MG63 (cell line): ENCODE measurements at places on chromosomes 7 and 10.

- peak; percentile 79 for DNase-seq
Measured at GRCh38 chr10:100340948-100341847, 5.8 kb upstream of the SCD start.

- no peak for DNase-seq
Measured at GRCh38 chr7:36712015-36712414, 12.3 kb downstream of the AOAH start.

DNA sequence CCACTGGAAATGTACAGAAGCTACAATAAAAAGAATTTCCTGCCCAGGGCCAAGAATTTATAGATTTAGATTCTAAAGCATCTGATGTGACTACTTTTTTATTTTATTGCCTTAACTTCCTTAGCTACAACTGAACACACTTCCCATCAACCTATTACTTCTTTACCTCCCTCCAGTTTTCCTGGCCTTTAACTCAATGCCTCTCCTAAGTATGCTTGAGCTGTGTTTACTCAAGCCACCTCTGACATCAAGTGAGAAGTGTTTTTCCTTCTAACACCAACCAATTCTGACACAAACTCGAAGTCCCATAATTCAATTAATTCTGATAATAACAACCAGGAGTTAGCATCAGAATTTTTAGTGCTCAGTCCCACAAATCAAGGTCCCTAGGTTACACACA, 170.0 kb downstream of the IMMP2L start:
- DNase-seq = no peak

DNA sequence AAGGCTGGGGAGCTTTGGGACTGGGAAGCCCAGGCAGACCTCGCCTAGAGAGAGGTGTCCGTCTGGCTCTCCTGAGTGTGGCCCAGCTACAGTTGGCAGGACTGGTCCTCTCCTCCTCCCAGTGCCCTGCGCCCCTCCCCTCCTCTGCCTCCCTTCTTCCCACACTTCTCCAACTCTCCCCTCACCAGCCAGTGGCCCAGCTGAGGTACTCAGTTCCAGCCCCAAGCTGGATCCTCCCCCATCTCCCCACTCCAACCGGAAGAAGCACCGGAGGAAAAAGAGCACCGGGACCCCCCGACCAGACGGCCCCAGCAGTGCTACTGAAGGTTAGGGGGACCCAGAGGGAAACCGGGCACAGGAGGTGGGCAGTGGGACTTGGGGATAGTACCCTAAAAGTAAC, 27.7 kb downstream of the GBX1 start:
- no peak for DNase-seq

DNA sequence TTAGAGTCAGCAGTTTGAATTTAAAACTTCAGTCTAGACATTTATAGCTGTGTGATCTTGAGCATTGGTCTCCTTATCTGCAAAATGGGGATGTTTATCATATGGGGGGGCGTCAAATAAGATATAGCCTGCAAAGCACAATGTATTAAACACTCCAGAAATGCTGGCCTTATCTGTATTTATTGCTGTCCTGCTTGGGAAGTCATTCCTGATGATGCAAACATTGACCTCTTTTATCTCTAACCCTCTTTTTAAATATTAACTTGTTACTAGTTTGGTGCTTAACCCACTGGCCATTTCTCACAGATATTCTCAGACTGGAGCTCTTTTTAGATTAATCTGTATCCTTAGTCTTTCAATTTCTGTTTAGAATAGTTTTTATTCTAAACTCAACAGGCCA, 13.2 kb downstream of the MRPS33 start:
- no peak for DNase-seq

DNA sequence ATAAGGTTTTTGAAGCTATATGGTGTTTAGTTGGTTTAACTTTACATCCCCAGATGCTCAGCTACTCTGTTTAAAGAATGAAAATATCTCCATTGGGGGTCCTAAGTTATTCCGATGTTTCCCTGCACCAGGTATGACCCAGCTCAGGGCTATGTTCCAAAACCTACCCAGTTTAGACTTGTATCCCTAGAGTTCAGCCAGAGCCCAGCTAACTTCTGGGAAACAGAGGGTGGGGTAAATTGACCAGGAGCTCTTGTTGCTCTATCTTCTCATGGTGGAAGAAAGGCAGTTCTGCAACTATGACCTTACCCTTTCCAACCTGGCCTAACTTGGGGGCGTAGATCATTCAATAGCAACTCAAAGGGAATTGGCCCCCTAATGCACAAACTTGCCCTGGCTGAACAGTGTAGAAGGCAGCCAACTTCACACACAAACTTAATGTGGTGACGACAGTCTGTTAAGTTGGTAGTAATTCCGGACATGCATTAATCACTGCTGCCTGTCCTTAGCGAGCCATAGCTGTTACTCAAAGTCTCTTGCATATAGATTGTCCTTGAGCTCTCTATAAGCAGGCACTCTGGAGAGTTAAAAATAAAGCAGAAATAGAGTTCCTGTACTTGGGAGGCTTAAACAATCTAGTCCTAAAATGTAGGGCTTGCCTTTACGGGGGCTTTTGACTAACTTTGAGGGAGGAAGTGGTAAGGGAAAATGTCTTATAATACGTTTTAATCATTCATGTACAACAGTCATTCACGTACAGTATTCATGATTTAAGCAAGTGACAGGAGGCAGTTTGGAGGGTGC, 5.3 kb upstream of the ZNRF2 start:
- no peak for DNase-seq

DNA sequence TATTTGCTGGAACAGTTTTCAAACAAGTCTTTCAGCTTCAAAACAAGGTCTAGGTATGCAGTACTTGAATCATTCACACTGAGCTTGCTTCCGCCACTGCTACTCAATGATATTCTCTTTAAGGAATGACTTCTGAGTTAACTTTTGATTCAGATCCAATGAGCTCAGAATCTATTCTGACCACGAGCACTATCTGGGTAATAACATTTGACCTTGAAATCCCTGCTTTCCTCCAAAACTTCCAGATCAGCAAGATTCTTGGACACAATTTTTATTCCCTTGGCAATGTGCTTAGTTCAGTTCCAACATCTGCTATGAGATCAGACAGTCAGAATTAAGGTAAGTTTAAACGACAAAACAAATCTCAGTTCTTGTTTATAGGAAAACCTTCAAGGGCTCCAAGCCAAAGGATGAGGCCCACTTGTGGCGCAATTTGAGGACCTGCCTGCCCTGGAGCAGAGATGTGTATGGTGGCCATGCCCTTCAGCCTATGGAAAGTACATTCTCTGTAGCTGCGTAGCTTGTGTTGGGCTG, 87.2 kb downstream of the RNF216 start:
- peak; percentile 56 for DNase-seq

GRCh38 chr7:69002416-69002815, 595.9 kb upstream of the AUTS2 start:
- DNase-seq = no peak

DNA sequence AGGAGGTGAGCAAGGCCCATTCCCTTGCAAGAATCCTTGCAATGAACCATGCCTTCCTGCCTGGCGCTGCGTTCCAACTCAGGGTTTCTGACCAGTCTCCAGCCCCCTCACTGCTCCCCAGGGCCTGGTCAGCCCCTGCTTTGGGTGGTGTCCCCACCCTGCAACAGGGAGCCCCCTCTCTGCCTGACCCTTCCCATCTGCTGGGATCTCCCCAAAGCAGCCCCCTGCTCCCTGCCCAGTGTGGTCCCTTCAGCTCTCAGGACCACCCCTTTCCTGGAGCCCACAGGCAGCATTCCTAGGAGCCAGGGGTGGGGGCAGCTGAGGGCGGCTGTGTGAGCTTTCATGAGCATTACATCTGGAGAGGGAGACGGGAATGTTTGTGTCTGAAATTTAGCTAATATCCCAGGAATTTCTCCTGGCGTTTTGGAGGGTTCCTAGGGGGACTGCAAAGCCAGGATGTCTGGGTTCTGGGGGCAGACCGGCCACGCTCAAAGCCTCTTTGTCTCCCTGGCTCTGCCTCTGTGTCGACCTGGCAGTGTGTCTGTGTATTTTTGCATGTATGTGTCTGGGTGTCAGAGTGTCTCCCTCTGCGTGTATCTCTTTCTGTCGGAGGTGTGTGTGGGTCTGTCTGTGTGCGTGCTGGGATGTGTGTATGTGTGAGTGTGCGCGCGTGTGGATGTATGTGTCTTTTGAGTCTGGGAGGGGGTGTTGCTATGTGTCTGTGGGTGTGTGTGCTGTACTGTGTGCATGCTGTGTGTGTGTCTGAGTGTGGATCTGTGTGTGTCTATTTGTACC, 300.5 kb upstream of the ZMIZ1 start:
- DNase-seq = no peak

- no peak for DNase-seq
Measured at GRCh38 chr7:87797798-87798403, 78.3 kb downstream of the SLC25A40 start.

GRCh38 chr10:92574548-92575261, 812 bp upstream of the IDE start:
- no peak for DNase-seq

DNA sequence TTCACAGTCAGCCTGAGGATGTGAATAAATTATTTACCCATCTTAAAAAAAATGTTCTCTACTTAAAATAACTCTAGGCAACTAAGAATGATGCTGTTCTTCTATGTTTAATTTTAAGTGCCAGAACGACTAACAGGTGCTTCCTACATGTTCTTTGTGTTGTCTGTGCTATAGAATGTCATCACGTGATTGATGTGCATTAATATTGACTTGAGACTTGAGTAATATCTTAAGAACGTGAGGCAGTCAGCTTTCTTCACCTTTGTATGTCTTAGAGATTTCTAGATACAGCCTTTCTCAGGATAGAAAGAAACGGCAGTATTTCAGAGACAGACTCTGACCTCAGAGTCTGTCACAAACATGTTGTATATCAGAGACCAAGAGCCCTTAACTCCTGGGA, 274.6 kb downstream of the KCND2 start:
- no peak for DNase-seq

GRCh38 chr10:12337453-12338372, 11.6 kb upstream of the CAMK1D start:
- DNase-seq = no peak

DNA sequence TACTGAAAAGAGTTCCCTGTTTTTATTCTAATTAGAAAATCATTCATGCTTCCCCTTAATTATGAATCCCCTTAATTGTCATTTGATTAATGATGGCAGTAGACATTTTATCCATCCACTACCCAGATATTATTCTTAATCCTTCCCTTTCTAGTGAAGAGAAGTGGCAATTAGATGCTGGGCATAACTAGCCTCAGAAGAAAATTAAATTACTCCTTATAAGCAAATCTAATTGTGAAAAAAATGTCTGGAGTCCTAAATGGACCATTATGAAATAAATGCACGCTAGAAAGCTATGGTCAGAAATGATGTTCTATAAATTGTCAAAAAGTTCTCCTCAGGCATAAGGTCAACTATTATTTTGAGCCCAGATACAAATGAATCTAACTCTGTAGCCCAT, 4.5 kb downstream of the ABCB1 start:
- no peak for DNase-seq

DNA sequence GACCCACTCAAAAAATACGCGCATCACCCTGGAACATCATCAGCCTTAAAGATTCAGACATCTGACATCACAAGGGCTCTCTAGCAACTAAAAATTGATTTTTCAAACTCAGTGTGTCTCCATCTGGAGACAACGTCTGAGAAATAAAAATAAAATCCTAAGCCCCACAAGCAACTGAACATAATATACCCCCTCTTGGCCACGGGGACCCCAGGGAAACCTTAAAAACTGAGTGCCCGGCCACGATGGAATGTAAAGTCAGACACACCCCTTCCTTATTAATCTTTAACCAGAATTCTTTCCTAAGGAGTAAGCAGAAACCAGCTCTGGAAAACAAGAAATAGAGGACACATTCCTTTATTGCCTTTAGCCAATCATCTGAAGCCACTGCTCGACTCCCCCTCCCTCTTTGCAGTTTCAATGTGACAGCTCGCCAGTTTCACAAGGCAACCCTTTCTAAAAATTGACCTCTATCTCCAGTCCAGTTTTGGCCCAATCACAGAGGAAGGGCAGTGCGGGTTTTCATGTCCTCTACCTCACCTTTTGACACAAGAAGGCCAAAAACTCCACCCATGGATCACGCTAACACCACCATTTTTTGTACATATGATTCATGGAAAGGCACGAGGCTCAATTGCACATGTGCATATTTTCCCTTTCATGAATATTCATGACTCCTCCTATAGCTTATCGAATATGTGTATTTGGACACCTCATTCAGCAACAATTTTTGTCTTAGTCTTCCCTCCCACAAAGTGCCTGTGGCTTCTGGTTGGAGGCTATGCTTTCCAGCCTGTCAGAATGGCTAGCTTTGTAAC, 24.2 kb downstream of the IFIT3 start:
- DNase-seq = peak; percentile 90

- no peak for DNase-seq
Measured at GRCh38 chr7:155971180-155971770, 159.0 kb upstream of the SHH start.

GRCh38 chr7:135448753-135449152, 61.1 kb downstream of the CNOT4 start:
- DNase-seq = no peak

GRCh38 chr10:103055105-103055504, 137.0 kb downstream of the CNNM2 start:
- DNase-seq = no peak

- peak; percentile 82 for DNase-seq
Measured at GRCh38 chr10:86661161-86662025, 6.9 kb upstream of the LDB3 start.

GRCh38 chr10:120735773-120736371, 115.3 kb upstream of the WDR11 start:
- DNase-seq = no peak

DNA sequence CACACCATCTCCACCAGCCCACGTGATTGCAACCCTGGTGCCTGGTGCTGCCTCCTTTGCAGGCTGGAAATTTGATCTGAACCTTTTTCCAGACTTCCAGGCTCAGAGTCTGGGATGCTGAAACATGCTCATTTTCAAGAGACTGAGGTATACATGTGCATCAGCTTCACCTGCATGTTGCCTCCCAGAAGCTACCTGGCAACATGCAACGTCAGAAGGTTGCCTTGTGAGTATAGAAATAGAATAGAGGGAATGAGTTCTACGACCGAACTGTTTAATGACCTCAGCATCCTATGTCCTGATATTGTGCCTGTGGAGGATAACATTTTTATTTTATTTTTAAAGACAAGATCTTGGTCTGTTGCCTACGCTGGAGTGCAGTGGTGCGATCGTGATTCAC, 1.9 kb upstream of the ZNF212 start:
- DNase-seq = no peak

DNA sequence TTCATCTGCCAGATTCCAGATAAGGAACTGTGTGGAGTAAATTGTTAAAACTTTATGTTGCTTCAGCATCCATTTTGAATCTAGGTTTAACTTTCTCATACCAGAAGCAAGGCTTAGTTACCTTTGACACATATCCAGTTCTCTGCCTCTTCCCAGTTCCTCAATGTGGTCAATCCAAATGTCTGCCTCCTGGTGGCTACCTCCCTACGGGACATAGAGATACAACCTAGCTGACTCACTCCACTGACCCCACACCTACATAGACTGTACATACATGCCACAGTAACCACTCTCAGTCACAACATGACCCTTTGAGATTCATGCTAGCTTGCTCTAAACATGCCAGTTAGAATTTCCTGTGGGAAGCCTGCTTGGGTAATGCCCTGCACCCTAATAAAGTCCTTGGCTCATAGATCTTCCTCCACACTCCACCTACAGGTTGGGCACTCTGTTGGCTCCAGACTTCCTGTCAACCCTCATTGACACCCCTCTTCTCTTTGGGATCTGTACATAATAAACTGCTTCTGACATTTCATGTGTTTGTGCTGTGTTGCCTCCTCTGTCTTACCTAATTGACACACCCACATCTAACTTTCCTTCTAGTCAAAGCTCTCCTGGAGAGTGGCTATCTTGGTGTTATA, 278.1 kb downstream of the HTR7 start:
- DNase-seq = peak; percentile 58

- DNase-seq = no peak
Measured at GRCh38 chr10:28385748-28386502, 83.1 kb upstream of the MPP7 start.

- DNase-seq = peak; percentile 76
Measured at GRCh38 chr10:78194539-78195402, 161.1 kb downstream of the RPS24 start.
